Activated CD4-positive, alpha-beta T cell treated with anti-CD3 and anti-CD28 coated beads, Interleukin-2, amount 50 U/mL, for 4 hours (primary cell): ENCODE measurements at places on chromosomes 2 and 18.

GRCh38 chr2:217512728-217513127 is 490.1 kb downstream of the TNS1 start:
- DNase-seq = no peak

- no peak for DNase-seq
These were observed 1013.2 kb upstream of the FANCL start for GRCh38 chr2:59254279-59254678.

GRCh38 chr18:51614967-51615571 is 417.6 kb upstream of the MEX3C start:
- DNase-seq = no peak

DNA sequence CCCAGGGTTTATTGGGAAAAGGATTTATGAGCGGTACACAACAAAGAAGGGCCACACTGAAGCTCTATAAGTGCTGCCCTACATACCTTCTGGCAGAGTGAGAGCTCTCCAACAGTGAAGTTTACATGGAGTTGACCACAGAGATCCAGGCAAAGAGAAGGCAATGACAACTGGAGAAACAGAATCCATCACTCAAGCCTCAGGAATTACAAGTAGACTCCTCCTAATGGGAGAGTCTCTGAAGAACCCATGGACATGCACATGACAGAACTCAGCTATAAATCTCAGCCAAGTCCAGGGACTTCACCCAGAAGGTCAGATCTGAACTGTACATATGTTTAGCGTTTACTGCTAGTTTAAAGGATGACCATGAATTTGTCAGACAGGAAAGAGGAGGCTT is 164.7 kb downstream of the DNAH7 start:
- no peak for DNase-seq

GRCh38 chr2:105563000-105563719 is 164.3 kb upstream of the FHL2 start:
- DNase-seq = no peak

DNA sequence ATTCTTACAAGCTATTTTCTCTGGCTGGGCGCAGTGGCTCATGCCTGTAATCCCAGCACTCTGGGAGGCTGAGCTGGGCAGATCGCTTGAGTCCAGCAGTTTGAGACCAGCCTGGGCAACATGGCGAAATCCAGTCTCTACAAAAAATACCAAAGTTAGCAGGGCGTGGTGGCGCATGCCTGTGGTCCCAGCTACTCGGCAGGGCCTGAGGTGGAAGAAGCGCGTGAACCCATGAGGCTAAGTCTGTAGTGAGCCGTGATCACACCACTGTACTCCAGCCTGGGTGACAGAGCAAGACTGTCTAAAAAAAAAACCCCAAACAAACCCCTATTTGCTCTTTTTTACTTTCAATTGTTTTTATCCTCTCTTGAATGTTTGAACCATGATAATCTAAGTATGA is 37.0 kb downstream of the PPP4R1 start:
- no peak for DNase-seq
